Cerebellar nuclear complex (tissue), 1 donor: ENCODE measurements at places on chromosomes 7 and 10.

GRCh38 chr10:112526906-112527305 lies 79.9 kb downstream of the VTI1A start:
- no peak for DNase-seq

DNA sequence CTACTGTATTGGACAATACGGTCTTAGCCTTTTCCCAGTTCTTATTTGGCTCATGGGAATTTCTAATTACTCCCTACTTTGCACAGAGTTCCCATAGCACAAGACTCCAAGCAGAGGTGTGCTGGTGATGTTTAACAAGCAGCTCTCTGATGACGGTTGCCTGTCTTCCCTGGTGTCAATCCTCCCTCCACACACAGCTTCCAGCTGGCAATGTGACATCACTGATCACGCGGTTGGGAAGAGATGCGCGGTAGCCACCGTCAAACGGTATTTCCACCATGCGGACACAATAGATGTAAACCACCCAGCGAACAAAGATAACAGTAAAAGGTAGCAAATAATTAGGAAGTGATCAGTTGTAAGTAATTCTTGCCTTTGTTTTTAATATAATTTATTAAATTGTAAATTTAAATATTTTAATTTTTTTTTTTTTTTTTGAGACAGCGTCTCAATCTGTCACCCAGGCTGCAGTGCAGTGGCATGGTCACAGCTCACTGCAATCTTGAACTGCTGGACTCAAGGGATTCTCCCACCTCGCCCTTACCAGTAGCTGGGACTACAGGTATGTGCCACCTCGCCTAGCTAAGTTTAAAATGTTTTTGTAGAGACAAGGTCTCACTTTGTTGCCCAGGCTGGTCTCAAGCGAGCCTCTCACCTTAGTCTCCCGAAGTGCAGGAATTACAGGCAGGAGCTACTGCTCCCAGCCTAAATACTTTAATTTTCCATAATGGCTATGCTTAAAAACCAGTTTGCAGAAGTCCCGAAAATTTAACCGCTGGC lies 36.3 kb upstream of the IL15RA start:
- no peak for DNase-seq

- no peak for DNase-seq
Observed at GRCh38 chr10:72158176-72158575, 57.6 kb upstream of the ANAPC16 start.

GRCh38 chr10:17113346-17113745 lies 16.3 kb downstream of the CUBN start:
- no peak for DNase-seq

DNA sequence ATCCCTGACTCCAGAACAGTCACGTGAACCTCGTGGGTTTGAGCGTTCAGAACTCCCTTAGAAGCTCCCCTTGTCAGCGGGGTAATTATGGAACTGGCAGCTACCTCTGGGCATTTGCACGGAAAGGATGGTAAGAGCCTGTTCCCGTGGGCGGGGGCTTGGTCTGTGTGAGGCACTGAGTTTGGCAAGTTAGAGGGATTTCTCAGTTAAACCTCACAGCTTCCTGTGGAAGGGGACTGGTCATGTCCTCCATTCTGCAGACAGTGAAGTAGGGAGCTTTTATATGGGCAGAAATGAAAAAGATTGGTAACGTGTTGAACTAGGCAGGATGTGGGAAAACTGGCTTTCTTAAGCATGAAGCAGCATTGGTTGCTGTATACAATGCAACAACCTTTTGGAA lies 16.0 kb downstream of the PALD1 start:
- no peak for DNase-seq

GRCh38 chr10:100826031-100826651 lies 80.8 kb downstream of the PAX2 start:
- DNase-seq, result no peak

DNA sequence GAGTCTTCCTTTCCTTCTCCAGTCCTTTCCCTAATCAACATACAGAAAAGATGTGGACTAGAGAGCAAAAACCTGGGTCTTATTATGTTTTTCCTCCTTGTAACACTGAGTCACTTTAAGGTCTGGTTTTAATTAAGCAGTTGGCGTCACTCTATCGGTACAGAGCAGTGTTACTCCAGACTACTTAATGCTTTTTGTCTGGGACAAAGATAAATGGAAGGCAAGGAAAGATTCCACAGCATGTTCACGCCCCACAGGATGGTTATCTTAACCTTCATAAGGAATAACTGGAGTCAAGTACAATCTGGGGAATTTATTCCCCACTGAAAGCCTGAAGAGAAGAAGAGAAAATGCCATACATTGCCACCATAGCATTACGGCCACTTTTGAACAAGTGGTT lies 145.7 kb downstream of the ELAPOR2 start:
- no peak for DNase-seq

- DNase-seq, result no peak
Observed at GRCh38 chr7:101058355-101058754, 26.9 kb upstream of the TRIM56 start.

DNA sequence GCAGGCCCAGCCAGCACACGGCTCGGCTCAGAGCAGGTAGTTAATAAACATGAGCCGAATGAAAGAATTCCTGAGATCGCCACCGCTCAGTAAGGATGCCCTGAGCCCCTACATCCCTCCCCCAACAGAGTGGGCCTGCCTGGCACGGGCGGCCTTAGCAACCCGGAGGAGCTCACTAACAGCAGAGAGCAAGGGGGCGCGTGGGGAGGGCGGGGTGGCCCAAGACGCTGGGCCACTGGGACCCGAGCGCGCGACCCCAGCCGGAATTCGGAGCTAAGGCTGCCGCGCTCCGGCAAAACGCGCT lies 403 bp upstream of the ENO4 start:
- no peak for DNase-seq
